ENCODE measurements at places on chromosomes 4 and X.

DNA sequence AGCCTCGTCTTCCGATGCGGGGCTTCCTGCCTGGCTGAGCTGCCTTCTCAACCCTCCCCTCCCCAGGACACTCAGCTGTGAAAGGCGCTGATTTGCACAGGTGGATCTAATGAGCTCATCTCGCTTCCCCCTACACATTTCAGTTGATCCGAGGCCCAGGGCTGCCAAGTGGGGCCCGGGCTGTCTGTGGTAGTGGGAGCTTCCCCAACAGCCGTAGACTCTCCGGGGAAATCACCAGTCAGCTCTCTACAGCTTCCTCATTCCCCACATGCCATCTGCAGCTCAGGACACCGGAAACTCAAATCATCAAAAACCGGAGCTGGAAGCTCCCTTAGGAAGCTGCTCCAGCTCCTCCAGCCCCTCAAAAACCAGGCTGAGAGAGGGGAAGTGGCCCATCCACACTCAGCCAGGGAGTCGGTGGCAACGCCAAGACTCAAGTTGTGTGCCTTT lies 56.2 kb downstream of the SMIM20 start:
- no peak for DNase-seq

- DNase-seq: peak; percentile 13
These were observed 121.2 kb upstream of the NAP1L5 start for GRCh38 chr4:88818631-88819470.

- DNase-seq: no peak
These were observed 111.3 kb upstream of the PAQR3 start for GRCh38 chr4:79050541-79050880.

DNA sequence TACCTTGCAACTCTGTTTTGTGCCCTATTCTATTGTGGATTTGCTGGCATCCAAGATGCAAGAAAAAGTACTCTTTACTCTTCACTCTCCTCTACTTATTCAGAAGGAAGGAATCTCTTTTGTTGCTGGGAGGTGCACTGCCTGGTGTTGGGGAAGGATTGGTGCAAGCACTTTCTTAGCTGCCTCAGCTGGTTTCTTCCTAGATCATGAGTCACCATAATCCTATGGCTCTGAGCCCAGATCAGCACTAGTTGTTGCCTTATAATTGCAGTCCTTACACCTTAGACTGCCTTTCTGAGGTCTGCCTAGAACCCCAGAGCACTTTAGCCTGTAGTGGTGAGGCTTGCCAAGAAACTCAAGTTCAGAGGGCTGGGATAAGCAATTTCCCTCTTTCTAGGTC lies 37.0 kb upstream of the CT83 start:
- no peak for DNase-seq

- no peak for DNase-seq
These were observed 18.4 kb downstream of the SMS start for GRCh38 chrX:21958916-21959315.

DNA sequence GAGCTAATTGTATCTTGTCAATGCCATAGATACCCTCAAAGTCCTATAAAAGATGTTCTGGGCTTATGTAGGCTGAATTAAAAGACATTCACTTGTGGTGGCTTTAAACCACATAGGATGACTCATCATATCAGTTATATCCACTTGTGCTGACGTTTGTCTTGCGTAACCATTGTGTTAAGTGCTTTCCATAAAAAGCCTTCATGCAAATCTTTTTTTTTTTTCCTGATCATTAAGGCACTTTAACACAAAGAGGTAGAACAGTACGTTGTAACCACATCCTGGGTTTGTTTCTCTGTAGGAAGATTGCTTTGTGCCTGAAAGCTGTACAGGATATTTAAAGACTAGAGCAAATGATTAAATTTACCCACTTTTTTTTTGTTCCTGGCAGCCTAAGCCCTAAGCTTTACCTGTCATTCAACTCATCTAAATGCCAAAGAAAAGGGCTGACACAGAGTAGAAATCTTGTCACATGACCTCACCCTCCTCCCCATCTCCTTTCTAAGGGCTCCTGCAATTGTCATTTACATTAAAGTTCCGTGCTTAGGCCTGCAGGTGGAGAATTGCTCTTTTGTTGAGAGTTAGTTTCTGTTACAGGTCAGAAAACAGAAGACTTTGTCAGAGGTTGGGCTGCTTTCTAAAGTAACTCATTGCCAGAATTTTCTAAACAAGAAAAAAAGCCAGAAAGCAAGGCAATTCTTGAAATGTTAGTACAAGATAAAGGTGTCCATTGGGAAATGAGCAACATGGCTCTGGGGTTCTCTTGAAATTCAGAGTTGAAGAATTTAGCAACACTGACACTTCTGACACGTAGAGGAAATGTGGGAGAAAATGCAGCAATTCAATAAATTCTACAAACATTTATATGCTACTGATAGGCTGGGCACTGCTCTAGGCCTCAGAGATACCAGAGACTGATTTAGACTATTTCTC lies 555.6 kb downstream of the PPARGC1A start:
- DNase-seq: no peak

DNA sequence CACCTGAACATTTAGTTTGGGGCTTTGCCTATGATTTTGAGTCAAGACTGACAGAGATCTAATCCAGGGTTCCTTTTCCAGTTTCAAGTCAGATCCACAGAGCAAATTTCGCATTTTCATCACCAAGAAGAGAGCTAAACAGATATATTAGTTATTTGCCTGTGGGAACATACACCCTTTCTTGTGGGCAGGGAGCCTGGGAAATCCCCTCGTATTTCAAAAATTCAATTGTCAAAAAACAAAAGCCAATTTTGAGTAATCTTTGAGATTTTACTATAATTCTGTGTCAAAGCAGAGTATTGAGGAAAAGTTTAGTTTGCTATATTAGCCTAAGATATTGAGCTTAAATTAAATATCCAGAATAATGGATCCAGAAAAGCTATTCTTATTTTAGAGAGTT lies 56.6 kb downstream of the AFM start:
- no peak for DNase-seq

DNA sequence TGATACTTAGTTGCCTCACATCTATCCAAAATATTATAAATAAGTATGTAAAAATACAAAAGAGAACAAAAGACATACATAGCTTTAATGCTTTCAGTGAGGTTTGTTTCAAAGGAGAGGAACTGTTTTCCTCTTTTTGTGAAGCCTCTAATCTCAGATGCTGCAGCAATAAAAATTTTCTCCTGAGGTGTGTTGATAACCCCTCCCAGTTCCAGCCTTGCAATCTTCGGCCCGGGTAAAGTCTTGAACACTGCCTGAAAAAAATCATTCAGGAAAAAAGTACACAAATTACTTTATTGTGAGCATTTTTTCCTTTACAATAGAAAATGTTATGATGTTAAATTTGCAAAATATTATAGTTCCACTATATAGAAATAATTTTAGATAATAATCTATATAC lies 8.8 kb downstream of the BBS7 start:
- DNase-seq: no peak

DNA sequence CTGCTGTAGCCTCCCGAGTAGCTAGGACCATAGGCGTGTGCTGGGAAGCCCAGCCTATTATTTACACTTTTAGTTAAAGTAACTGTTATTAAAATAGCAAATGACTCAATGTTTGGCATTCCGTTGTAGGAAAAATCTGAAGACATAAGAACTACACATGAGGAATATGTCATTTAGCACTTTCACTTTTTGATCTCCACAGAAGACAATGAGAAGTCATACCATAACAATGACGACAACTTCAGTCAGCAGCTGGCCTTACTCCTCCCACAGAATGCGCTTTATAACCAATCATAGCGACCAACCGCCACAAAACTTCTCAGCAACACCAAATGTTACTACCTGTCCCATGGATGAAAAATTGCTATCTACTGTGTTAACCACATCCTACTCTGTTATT lies 6.7 kb downstream of the GPR34 start:
- no peak for DNase-seq

GRCh38 chr4:54093324-54094240 lies 6.4 kb upstream of the GSX2 start:
- no peak for DNase-seq

All from T-helper 17 cell (primary cell).